ENCODE measurements at places on chromosomes 6 and 20. TPM values are rescaled to one million over a fixed set of nuclear protein-coding genes. Genes with fewer than 3 reads are reported as not detected.
A peak's percentile ranks its signal among the peaks of the same experiment; 100 is the strongest.

HIVEP2 gene
- total RNA-seq = 30.4 TPM

DNA sequence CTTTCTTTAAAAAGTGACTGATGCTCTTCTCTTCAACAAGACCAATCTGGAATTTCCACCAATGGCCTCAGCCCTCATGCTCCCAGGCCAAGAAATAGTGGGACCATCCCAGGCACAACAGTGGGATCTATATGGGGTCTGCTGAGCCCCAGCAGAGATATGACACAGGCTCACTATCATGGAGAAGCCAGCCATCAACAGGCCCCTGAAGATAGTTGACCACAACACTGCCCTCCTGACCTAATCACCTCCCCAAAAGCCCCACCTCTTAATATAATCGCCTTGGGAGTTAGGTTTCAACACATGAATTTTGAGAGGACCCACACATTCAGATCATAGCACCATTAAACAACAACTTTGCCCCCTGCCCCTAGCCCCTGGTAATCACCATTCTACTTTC lies 16.8 kb upstream of the MCM3 start:
- peaks cover 2% of the 10 kb centered on the region for H3K27me3 ChIP-seq
- H3K27ac ChIP-seq = no peak overlapping the region
- peaks cover 9% of the 10 kb centered on the region for H3K4me1 ChIP-seq
- H3K36me3 ChIP-seq = no peaks in the 10 kb centered on the region
- DNase-seq = no peak

DNA sequence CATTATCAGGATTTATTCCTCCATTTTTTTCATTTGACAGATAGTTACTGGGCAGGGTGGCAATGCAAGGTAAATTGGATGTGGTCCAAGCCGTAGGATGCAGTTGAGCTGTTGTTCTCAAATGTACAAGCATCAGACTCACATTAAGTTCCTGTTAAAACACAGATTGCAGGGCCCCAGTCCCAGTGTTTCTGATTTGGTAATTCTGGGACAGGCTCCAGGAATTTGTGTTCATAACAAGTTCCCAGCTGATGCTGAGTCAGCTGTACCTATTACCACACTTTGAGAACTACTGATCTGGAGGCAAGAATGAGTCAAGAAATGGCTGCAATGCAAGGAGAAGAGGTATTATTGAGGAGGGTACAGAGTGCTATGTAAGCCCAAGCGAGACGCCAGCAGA lies 11.7 kb downstream of the TMEM244 start:
- DNase-seq = no peak
- no peak overlapping the region for H3K27ac ChIP-seq
- no peaks in the 10 kb centered on the region for H3K27me3 ChIP-seq
- no peak overlapping the region for H3K4me3 ChIP-seq
- H3K4me1 ChIP-seq = peaks cover 8% of the 10 kb centered on the region

GRCh38 chr20:34861386-34862084 lies 11.1 kb downstream of the GGT7 start:
- no peaks in the 10 kb centered on the region for H3K27me3 ChIP-seq
- H3K36me3 ChIP-seq = peaks cover 16% of the 10 kb centered on the region
- no peak for DNase-seq
- H3K4me1 ChIP-seq = no peaks in the 10 kb centered on the region
- H3K27ac ChIP-seq = no peak overlapping the region

WFDC12 gene
- not detected for total RNA-seq

TBX18 gene
- 64.1 TPM for total RNA-seq

- H3K4me3 ChIP-seq = no peak overlapping the region
- no peaks in the 10 kb centered on the region for H3K36me3 ChIP-seq
- no peaks in the 10 kb centered on the region for H3K27me3 ChIP-seq
- no peak overlapping the region for H3K27ac ChIP-seq
- no peaks in the 10 kb centered on the region for H3K4me1 ChIP-seq
- no peak for DNase-seq
Observed at GRCh38 chr6:47007657-47008396, 34.3 kb downstream of the ADGRF1 start.

DNA sequence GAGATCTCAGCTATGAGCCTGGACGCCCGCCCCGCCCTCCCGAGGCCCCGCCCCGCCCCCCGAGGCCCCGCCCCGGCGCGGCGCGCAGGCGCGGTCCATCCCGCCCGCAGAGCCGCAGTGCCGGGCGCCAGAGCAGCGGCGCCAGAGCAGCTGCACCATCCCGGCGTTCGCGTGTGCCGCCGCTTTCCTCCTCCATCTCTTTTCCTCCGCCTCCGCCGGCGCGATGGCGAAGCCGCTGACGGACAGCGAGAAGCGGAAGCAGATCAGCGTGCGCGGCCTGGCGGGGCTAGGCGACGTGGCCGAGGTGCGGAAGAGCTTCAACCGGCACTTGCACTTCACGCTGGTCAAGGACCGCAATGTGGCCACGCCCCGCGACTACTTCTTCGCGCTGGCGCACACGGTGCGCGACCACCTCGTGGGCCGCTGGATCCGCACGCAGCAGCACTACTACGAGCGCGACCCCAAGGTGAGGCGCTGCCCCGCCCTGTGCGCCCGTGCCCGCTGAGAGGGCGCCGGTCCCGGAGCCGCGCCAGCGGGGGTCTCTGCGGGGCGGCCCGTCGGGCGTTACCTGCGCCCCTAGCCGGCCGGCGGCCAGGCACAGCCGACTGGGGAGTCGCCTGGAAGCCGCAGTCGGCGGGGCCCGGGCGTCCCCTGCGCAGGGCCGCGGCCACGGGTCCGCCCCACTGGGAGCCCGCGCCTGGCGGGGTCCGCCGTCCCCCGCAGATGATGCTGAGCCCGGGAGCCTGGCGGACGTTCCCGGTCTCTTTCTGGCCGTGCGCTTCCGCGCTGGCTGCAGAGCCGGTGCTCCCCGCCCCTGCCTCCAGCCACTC lies at the start of gene PYGB:
TSS of gene PYGB (plus strand) at position 130 of the 830 bp plus-strand sequence. CDS start at position 224, 94 bp downstream.
- no peaks in the 10 kb centered on the region for H3K27me3 ChIP-seq
- H3K36me3 ChIP-seq = no peaks in the 10 kb centered on the region
- peak; percentile 99 for DNase-seq

DNA sequence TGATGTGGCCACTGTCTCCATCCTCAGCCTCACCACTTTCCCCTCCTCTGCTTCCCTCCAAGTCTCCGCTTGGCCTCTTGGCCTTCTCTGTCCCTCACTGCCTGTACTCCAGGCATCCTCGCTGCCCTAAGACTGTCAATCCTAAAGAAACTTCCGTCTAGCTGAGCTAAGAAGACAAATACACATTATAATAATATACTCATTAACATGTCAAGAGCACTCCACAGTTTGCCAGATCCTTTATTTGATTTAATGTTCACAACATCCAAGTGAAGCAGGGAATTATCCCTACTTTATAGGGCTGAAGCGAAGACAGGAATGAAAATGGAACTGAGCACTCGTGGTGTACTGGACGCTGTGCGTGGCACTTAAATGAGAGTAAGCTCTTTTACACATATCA lies 72.4 kb upstream of the SLC22A23 start:
- no peak for DNase-seq
- H3K27ac ChIP-seq = no peak overlapping the region
- no peak overlapping the region for H3K4me3 ChIP-seq
- peaks cover 12% of the 10 kb centered on the region for H3K4me1 ChIP-seq
- no peaks in the 10 kb centered on the region for H3K36me3 ChIP-seq
- no peaks in the 10 kb centered on the region for H3K27me3 ChIP-seq

DXO gene
- 18.1 TPM for total RNA-seq

ASIP gene
- total RNA-seq = not detected

DNA sequence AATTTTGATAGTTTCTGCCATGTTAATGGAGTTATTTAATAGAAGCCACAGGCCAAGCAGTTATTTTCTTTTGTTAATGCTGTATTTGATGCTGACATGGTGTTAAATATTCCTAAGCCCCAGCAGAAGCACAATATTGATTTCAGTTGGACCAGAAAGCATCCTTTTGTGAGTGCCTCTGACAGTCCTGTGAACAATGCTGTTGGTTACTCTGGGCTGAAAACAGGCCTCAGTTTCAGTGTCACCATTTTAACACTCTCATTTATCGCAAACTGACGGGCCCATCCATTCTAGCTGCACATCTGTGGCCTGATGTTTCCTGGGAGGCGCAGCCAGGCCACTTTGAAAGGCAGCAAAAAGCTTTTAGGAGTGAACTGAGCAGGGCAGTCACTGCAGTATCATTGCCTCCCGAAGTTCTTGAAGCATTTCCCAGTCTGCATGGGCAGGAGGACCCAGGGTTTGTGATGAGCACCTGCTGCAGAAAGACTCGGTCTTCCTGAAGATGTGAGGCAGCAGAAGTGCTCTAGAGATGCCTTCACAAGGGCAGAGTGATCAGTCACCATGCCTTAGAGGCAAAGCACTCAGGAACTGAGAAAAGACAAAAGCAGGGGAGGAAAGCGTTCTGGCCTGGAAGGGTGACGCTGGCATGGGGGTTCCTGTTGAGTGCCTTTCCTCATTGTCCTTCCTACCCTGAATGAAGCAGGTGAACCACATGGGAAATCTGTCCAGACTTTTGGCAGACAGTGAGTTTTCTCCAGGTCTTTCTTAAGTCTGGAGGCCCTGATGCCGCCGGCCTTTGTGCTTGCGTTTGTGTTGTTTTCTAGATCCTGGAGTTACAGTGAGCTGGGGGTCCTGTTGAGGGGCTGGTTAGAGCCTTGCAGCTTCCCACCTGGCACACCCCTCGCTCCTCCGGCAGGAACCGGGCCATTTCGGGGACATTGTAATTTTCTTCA lies 74.0 kb downstream of the ZDHHC14 start:
- no peaks in the 10 kb centered on the region for H3K27me3 ChIP-seq
- H3K4me3 ChIP-seq = no peak overlapping the region
- DNase-seq = no peak

SF3B5 gene
- 78.9 TPM for total RNA-seq
